ENCODE measurements at places on chromosomes 13 and 19. TPM values are rescaled to one million over a fixed set of nuclear protein-coding genes. Genes with fewer than 3 reads are reported as not detected.

Gene MEIOSIN
- polyA plus RNA-seq = not detected

Gene RASL11A
- 20.5 TPM for polyA plus RNA-seq

Gene ZNF793
- polyA plus RNA-seq = 1.7 TPM

Gene RAB3A
- polyA plus RNA-seq = 1.1 TPM

Gene ZNF560
- polyA plus RNA-seq = not detected

Gene IL17D
- polyA plus RNA-seq = 0.35 TPM

Gene ZNF208
- polyA plus RNA-seq = 0.44 TPM

Gene RPS15
- polyA plus RNA-seq = 3,260 TPM

Gene LILRB1
- polyA plus RNA-seq = 0.55 TPM

Gene IFNL1
- not detected for polyA plus RNA-seq

Gene ISYNA1
- polyA plus RNA-seq = 42.7 TPM

Gene SUPT5H
- polyA plus RNA-seq = 90.2 TPM

Gene RASGRP4
- polyA plus RNA-seq = 0.24 TPM

Gene ZNF100
- 0.87 TPM for polyA plus RNA-seq

Gene TEX26
- polyA plus RNA-seq = not detected

Gene TNFSF9
- 4.8 TPM for polyA plus RNA-seq

Gene EFNA2
- 0.18 TPM for polyA plus RNA-seq

Gene MFSD12
- polyA plus RNA-seq = 27.5 TPM

Gene F2RL3
- polyA plus RNA-seq = 0.31 TPM

Gene DACT3
- polyA plus RNA-seq = 1.1 TPM

Gene CCDC70
- not detected for polyA plus RNA-seq

Gene CYP2F1
- polyA plus RNA-seq = 2.2 TPM

Gene MTUS2
- polyA plus RNA-seq = 0.33 TPM

Gene SMIM24
- polyA plus RNA-seq = 0.29 TPM

Gene CEACAM20
- polyA plus RNA-seq = not detected

Gene OSCAR
- 1.0 TPM for polyA plus RNA-seq

Gene ATP8B3
- 1.2 TPM for polyA plus RNA-seq

Gene ATP7B
- 0.59 TPM for polyA plus RNA-seq

Gene ZNF99
- polyA plus RNA-seq = not detected

Gene ZNF382
- polyA plus RNA-seq = 0.71 TPM

Gene DIAPH3
- 1.3 TPM for polyA plus RNA-seq

Gene TNFSF13B
- polyA plus RNA-seq = 0.92 TPM

Gene ZNF28
- 2.6 TPM for polyA plus RNA-seq

Gene LPAR2
- polyA plus RNA-seq = 10.3 TPM

Gene PSG6
- not detected for polyA plus RNA-seq

Gene CYP4F12
- 50.0 TPM for polyA plus RNA-seq

Gene ZNF433
- polyA plus RNA-seq = 5.0 TPM

Gene CGB3
- not detected for polyA plus RNA-seq

Gene ZNF112
- polyA plus RNA-seq = 0.90 TPM

Gene PLPPR3
- not detected for polyA plus RNA-seq

Gene LILRB3
- 0.63 TPM for polyA plus RNA-seq

Gene EIF3K
- polyA plus RNA-seq = 248 TPM

Gene TMEM59L
- polyA plus RNA-seq = 0.41 TPM

Gene FAM83E
- polyA plus RNA-seq = 26.7 TPM

Gene SLAIN1
- 2.3 TPM for polyA plus RNA-seq

Gene CAMSAP3
- 40.9 TPM for polyA plus RNA-seq

Gene PEPD
- 26.8 TPM for polyA plus RNA-seq

Gene SIGLEC6
- 0.13 TPM for polyA plus RNA-seq

Gene PRRG2
- polyA plus RNA-seq = 12.7 TPM

Gene BEST2
- polyA plus RNA-seq = 0.06 TPM

Gene LYPD5
- polyA plus RNA-seq = 3.8 TPM

Gene TJP3
- 44.5 TPM for polyA plus RNA-seq

Gene SLC25A42
- 4.1 TPM for polyA plus RNA-seq
